ENCODE measurements at places on chromosomes 7 and 10.

DNA sequence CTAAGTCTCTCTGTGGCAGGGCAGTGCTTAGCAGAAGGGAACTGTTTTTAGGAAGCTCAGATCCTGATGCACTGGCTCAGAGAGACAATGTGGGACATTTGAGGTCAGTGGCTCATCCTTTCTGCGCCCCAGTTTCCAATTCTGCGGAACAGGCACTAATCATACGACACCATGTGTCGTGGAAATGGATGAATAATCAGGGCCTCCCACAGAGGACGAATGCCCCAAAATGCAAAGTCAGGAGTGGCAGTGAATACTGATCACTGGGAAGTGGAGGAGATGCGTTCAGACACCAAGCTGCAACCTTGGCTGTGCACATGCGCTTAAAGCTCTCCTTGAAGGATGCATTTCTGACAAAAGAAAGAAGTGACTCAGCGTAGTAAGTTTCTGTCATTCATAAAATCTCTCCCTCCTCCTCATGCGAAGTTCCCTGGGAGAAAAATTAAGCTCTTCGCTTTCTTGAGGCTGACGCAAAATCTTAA lies 21.9 kb upstream of the ECHDC3 start:
- no peak for DNase-seq

DNA sequence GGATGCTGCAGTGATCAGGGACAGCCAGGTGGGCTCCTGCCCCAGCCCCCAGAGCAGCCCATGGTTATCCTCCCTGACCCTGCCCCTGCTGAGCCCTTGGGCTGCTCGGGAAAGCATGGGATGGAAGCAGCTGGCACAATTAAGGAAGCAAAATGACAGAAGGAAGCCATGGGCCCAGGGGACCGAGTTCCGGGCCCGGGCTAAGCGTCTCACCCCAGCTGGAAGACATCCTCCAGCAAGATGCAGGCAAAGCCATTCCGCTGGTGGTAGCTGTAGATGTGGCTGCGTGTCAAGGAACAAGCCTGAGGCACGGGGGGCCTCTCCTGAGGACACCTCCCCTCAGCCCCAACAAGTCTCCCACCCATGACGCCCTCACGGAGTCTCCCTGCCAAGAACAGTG lies 1.1 kb downstream of the ATG9B start:
- DNase-seq: no peak

- DNase-seq: no peak
Measured at GRCh38 chr10:127619546-127620325, 70.6 kb downstream of the NPS start.

GRCh38 chr10:77080361-77081027 lies 557.1 kb downstream of the KCNMA1 start:
- no peak for DNase-seq
